ENCODE measurements at places on chromosomes 3 and 15.

DNA sequence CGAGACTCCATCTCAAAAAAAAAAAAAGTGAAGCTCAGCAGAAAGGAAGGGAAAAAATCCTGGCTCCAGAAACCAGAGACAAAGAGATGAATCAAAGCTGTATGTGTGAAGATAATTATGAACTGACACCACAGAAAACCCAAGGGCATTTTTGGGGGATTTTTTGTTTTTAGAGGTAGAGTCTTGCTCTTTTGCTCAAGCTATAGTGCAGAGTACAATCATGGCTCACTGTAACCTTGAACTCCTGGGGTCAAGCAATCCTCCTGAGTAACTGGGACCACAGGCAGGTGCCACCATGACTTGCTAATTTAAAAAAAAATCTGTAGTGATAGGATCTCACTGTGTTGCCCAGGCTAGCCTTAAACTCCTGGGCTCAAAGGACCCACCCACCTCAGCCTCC lies 22.8 kb downstream of the HCLS1 start:
- no peak for DNase-seq

GRCh38 chr15:60535743-60536142 lies 56.8 kb upstream of the ICE2 start:
- no peak for DNase-seq

GRCh38 chr3:38148311-38148882 lies 9.9 kb downstream of the MYD88 start:
- DNase-seq: no peak

DNA sequence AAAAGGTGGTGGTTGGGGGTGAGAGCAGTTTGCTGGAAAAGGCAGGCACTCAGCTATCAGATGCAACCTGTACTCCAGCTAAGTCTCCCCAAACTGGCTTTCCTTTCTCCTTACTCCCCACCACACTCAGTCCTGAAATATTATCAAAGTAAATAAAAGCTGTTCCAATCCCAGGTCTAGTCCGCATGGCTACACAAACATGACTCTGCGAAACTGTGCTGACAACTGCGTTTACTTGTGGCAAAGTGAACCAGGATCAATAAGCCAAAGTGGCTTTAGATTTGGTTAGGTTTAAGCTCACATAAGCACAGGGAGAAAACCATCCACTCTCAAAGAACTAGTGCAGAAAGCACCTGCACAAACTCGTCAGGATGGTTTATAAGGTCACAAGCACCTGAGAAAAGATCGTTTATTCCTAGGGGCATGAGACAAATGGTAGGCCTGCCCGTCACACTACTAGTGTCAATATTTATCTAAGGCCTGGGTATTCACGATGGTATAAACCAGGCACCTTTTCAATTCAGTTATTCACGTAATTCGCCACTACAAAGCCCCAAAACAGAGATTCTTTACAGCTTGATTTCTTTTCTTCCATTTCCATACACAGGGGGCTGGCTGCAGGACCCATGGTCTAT lies 25.3 kb downstream of the LRIG1 start:
- peak; percentile 87 for DNase-seq
